ENCODE measurements at places on chromosomes 13 and 19. TPM values are rescaled to one million over a fixed set of nuclear protein-coding genes. Genes with fewer than 3 reads are reported as not detected.

GRCh38 chr19:28920269-28921066 lies 292.5 kb downstream of the UQCRFS1 start:
- peak; percentile 53 for DNase-seq

DNA sequence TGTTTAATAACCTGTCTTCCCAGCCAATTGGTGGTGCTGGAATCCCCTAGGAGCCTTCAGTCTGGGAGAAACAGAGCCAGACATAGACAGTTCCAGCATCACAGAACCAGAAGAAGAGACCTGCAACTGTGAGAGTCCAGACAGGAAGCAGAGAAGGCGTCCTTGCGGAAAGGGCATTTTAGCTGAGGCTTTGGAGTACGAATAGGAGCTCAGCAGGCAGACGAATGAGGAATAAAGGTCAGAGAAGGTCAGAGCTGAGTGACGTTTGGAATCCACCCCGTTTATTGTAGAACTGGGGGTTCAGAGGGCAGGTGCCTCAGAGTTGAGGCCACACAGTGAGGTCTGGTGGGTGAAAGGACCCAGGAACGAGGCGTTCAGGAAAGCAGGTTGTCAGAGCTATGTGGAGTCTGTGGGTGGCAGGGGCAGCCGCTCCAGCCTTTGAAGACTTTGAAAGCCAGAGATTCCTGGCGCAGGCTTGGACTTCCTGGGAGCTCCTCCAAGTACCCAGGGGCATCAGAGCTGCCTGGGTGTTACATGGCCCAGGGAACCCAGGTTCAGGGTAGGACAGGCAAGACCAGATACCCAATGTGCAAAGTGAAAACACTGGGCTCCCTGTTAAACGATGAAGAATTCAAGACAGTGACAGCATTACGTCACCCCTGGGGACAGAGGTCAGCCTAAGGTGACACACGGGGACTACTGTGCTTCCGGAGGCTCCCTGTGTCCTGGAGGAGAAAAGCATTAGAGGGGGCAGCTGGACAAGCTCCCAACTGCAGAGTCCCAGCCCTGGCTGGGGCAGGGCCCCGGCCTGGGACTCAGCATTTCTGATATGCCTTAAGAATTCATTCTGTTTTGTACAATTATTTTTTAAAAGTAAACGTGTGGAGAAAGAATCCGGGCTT lies 5.5 kb downstream of the ARRDC2 start:
- DNase-seq: no peak

DNA sequence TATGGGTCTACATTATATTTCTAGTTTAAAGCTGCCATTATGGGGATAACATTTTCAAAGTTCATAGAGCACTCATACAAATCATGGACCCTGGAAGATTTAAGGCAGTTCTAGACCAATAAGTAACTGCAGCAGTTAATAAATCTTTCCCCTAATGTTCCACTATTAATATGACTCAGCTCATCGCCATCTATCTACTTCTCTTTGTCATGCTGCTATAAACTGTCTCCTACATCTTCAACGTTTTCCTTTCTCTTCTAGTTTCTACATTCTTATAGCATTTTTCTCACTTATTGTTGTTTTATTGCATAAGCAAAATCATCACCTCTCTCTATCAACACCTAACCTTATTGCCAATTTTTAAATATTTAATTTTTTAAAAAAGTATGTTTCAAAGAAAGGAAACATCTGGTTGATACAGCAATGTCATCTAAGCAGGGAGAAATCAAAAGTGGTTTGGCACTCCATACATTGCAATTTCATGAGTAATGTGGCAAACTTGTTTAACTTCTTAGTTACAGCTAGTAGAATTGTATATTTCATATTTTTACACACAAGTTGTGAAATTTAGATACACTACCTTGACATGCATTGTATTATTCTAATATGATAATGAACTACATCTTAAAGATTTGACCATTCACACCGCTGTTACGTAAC lies 1500.4 kb upstream of the MIR17HG start:
- no peak for DNase-seq

GRCh38 chr19:2567580-2567979 lies 91.7 kb downstream of the GADD45B start:
- DNase-seq: no peak

The TTC9B gene
- not detected for total RNA-seq

The NLRP7 gene
- not detected for total RNA-seq

The CIC gene
- total RNA-seq: 57.9 TPM

The LILRB2 gene
- total RNA-seq: 14.4 TPM
